ENCODE measurements at places on chromosomes 7 and 10.
A peak's percentile ranks its signal among the peaks of the same experiment; 100 is the strongest.

DNA sequence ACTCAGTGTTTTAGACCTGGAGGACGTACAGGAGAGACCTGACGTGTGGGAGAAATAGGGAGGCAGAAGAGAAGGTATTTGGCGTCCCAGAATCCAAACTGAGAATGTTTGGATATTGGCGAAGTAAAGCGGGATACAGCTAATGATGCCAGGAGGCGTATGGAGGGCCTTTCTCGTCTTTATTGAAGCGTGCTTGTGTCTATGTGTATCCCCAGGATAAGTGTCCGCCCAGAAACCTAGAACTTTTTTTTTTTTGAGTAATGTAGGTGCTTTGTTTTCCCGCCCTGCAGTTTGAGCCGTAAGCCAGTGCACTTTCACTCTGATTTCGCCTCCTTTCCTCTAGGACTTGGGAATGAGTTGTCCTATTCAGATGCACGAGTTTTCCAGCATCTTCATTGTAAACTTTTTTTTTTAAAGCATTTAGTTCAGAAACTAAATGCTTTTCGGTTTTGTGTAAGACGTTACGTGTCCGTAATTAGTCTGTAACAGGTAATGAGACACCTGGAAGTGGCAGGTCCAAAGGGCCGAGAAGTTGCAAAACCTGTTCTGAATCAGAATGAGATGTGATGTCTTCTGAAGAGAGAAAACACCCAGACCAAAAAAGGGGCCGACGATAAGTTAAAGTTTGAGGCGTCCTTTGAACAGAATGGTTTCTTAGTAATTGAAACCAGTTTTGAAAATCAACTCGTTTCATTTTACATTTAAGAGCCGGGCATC, 746 bp downstream of the ARL5B start:
- DNase-seq = no peak

- DNase-seq = no peak
These were observed 339.3 kb upstream of the POM121L12 start for GRCh38 chr7:52695973-52696595.

DNA sequence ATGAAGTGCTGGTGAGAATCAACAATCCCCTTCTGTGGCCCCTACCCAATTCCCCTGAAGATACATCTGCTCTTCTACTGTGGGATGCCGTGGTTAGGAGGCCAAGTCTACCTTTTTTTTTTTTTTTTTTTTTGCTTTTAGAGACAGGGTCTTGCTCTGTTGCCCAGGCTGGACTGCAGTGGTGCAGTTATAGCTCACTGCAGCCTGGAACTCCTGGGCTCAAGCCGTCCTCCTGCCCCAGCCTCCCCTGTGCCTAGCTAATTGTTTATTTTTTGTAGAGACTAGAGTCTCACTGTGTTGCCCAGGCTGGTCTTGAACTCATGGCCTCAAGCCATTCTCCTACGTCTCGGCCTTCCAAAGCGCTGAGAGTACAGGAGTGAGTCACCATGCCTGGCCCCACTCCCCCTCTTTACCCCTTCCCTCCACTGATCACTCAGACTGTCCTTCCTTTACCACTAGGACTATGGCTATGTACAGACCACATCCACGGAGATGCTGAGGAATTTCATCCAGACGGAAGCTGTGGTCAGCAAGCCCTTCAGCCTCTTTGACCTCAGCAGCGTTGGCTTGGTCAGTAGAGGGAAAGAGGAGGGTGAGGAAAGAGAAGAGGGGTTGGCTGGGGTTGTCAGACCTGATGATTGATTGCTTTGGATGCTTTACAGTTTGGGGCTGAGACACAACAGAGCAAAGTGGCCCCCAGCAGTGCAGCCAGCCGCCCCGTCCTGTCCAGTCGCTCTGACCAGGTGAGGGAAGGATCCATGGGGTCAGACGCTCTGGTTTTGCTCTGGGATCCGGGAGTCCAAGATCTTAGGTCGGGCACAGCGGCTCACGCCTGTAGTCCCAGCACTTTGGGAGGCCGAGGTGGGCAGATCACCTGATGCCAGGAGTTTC, 1.8 kb downstream of the AP4M1 start:
- DNase-seq = no peak

- DNase-seq = no peak
These were observed 27.3 kb upstream of the AFAP1L2 start for GRCh38 chr10:114431414-114432135.

- no peak for DNase-seq
These were observed 36.2 kb downstream of the SYPL1 start for GRCh38 chr7:106075937-106076336.

DNA sequence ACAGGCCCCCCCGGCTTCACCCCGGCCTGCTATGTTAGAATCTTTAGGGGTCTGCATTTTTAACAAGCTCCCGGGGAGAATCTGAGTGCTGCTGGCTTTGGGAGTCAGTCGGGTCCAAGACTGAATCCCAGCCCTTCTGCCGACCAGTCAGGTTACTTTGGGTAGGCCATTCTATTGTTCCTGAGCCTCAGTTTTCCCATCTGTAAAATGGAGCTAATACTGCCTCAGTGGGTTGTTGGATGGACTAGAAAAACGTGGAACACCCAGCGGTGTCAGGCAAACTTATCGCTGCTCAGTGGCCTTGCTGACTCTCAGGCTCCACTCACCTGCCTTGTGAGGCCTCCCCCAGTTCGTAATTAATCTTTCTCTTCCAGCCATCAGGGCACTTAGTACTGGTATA, 11.7 kb downstream of the TBATA start:
- no peak for DNase-seq

- no peak for DNase-seq
These were observed 455.6 kb downstream of the POM121L12 start for GRCh38 chr7:53491051-53491450.

GRCh38 chr10:48511875-48512231, 93.0 kb downstream of the ARHGAP22 start:
- DNase-seq = no peak

DNA sequence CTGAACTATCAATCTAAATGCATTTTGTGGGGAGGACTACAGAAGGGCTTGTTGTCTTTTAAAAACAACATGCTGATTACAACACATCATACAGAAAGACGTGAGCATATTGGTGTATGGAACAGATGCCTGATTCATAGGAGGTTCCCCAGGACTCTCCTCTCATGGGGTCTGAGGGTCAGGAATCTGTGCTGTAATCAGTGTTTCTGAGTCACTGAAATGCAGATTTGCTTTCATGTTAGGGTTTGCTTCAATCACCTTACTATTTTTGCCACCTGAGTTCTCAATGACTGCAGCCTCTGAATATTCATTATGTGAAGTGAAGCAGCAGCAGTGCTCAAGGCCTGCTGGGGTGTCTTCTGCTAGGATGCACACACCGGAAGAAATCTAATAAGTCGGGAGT, 550 bp upstream of the ANK3 start:
- no peak for DNase-seq

- no peak for DNase-seq
These were observed 243.1 kb downstream of the INHBA start for GRCh38 chr7:41459623-41460261.

GRCh38 chr10:17662193-17663138, 18.5 kb downstream of the STAM start:
- DNase-seq = no peak

GRCh38 chr10:77641788-77642397, 4.3 kb upstream of the KCNMA1 start:
- DNase-seq = peak; percentile 62

- DNase-seq = peak; percentile 34
These were observed 20.8 kb upstream of the MKI67 start for GRCh38 chr10:128147064-128147463.

DNA sequence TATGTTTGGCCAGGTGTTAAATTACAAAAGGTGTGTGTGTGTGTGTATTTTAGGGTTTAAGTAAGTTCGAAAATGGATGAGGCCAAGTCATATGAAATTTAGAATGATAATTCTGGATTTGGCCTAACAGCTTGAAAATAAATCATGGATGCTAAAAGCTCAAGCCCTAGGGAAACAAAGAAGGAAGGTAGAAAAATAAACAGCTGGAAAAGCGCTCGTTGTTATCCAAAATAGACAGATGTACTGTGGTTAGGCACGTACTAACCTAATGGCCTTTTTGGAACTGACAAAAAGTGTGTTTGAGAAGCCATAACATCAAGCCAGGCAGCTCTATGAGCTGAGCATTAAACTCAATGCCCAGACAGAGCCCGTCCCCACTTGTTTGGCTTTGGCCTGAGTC, 17.5 kb upstream of the PALS2 start:
- DNase-seq = no peak

DNA sequence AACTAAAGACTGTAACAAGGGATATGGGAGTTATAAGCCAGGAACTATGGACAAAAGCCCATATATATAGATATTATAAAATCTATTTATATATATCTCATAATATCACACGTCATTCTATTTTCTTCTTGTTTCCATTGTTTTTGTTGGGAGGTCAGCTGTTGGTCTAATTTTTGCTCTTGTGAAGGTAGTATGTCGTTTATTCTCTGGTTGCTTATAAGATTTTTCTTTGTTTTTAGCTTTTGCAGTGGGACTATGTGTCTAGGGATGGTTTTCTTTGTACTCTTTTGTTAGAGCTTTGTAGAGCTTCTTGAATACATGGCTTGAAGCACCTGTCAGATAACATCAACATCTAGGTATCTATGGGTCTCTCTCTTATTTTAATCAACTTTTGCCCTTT, 14.0 kb downstream of the ARL4A start:
- DNase-seq = no peak

GRCh38 chr10:114393482-114393881, 10.8 kb downstream of the AFAP1L2 start:
- no peak for DNase-seq

GRCh38 chr7:78063758-78064157, 265.2 kb downstream of the PHTF2 start:
- no peak for DNase-seq

DNA sequence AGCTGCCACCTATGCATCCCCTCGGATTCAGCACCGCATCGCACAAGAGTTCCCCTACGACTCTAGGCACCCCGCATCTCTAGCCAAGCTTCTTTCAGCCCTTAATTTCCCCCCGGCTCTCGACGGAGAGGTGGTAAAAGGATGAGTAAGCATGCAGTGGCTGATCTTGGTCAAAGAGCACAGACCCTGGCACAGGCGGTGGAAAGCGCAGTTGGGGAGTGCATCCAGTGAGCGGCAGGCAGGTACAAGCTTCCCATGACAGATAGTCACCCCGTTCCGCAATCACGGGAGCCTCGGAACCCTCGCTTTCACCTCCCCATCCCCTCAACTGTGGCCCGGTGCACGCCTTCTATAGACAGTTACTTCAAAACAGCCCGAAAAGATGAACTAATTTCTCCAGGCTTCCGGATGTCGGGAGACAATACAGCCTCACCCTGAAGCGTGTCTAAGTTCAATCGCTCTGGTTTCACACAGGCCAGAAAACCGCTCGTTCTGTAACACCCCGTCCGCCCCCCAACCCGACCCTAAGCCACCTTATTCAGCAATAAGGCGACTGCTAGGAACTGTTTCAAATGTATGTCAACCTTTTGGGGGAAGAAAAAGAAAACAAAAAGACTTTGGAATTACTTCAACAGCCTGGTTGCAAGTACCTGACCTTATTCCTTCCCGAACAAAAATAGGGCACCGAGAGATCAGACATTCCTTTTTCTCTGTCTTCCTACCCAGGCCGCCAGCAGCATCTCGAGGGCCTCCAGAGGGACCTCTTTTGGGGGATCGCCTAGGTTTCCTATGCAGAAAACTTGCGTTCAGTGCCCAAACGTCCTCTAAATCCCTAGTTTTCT, 1.4 kb downstream of the RHEB start:
- DNase-seq = peak; percentile 70

DNA sequence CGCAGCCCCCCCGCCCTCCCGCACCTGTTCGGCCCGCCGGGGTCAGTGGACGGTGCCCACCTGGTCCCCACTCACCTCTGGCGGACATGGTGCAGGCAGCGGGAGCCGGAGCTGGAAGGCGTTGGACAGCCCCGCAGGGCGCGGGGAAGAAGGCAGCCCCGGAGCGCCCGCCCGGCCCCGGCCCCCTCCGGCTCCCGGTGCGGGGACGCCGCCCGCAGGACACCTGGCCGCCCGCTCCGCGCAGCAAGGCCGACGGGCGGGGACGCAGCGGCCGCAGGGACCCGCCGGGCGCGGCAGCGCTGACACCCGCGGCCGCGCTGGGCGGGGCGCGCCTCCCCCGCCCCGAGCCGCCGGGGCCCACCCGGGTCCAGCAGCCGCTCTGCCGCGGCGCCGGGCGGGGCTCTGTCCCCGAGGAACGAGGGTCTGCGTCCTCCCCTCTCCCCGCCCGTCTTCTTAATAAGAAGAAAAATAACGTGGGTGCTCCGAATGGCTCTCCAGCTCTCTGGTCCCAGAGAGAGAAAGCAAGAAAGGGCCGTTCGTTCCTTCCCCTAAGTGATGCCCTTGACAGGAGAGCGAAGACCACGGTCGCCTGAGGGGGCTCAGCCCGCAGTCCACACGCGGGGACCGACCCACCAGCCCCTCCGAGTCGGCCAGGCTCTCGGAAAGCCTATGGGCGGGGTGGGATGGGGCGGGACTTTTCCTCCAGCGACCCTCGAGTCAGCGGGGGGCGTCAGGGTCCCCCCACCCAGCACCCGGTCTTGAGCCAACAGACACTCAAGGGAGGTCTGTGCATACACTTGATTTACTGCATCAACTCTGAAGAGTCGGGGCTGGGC, 53.4 kb upstream of the FHIP2A start:
- DNase-seq = peak; percentile 5

GRCh38 chr7:103640031-103640779, 194.2 kb upstream of the SLC26A5 start:
- no peak for DNase-seq

DNA sequence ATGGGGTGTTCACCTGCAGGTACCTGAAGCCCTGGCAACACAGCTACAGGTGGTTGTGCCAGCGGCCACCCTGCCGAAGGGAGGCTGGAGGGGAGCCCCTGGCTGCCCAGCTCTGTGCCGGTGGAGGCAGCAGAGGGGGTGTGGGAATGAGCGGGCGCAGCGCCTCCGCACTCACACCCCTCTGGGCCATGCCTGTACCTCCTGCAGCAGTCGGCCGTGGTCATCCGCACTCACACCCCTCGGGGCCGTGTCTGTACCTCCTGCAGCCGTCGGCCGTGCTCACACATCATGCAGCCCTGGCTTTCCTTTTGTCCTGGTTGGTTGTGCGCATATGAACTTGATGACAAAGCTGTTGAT, 1.7 kb downstream of the ZNF511 start:
- no peak for DNase-seq

GRCh38 chr7:46577394-46577793, 656.3 kb upstream of the IGFBP3 start:
- DNase-seq = no peak

GRCh38 chr10:24256619-24257107, 47.7 kb downstream of the KIAA1217 start:
- no peak for DNase-seq

GRCh38 chr7:42869131-42870020, 42.5 kb downstream of the C7orf25 start:
- peak; percentile 50 for DNase-seq

Data from stimulated activated naive CD8-positive, alpha-beta T cell treated with anti-CD3 and anti-CD28 coated beads, Interleukin-15, Interleukin-2, amounts not matched to agents 100 U/mL and 50 U/mL, for 24 hours (primary cell).